ENCODE measurements at places on chromosomes 3 and 15.

DNA sequence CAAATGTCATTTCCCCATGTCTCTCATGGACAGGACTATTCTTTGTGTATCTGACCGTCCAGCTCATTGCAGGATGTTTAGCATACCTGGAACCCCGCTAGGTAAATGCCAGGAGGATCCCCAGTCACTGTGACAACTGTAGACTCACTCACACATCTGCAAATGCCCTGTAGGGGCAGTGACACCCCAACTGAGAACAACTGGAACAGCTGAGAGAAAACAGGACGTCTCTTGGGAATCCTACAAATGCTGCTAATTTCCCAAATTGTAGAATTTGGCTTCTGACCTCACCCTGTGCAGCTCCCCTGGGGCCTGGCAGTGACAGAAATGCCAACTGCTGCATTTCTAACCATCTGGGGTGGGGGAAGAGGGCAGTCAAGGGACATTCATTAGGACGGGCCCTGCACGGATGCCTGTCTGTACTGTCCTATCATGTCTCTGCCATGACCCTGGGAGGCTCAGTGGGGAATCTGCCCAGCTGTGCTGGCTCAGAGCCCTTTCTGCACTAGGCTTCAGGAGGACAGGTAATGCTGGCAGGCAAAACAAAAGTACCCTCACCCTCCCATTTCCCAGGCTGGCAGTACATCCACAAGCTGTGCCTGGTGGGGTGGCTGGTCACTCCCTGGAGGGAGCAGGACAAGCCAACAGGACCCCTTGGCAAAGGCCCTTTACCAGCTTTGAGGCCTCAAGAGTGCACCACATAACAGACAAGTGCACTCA lies 30.4 kb downstream of the RAB6B start:
- DNase-seq: no peak

DNA sequence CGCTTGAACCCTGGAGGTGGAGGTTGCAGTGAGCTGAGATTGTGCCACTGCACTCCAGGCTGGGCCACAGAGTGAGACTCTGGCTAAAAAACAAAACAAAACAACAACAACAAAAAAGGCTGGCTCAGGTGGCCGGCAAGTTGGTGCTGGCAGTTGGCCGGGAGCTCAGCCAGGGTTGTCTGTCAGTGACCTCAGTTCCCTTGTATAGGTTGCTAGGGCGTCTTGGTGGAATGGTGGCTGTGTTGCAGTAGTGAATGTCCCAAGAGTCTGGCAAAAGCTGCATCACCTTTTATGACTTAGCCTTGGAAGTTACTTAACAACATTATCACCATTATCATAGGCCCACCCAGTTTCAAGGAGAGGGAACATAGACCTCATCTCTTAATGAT lies 40.6 kb downstream of the ASB7 start:
- DNase-seq: no peak

- no peak for DNase-seq
Observed at GRCh38 chr3:23431764-23432163, 228.6 kb downstream of the UBE2E2 start.

DNA sequence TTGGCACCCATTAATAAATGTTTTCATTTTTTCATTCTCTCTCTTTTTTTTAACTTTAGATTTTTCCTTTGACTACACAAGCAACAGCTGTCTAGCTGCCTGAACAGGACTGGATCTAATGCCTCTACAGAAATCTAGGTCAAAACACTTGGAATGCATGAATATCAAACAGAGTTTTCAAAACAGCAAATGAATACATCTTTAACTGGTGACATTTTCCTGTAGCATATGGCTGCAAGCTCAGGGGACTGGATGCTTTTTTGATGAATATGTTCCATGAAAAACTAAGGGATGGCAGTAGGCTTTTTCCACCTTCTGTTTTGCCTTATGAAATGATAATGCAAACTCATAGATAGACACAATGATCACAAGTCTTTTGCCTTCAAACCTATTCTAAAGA lies 661.7 kb downstream of the MCTP2 start:
- no peak for DNase-seq

DNA sequence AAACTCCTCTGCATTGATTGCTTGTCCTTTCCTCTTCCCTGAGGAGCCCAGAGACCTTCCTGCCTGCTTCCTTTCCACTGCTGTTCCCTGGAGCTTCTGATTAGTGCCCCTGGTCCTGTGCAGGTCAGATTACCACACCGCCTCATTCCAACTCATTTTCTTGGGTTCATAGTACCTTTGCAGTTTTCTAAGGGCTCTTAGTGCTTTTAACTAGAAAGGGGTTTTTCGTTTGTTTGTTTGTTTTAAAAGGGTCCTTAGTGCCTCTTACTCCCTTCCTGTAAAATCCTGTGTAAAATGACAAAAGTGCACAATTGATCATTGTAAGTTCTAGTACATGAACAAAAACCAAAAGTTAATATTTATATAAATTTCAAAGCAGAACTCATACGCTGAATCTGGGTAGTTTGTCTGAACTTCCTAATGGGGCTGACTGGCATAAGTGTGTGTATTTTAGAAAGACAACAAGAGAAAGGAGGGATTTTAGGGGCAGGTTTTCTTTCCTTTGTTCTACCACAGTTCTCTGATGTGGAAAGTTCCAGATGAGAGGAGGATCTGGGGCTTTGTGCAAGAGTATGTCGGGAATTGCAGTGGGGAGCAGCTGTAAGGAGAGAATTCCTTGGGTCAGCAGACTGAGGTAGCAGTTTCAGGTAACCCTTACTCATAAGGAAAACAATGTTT lies 30.6 kb downstream of the SNRK start:
- DNase-seq: no peak

GRCh38 chr3:17175187-17175807 lies 290.5 kb downstream of the PLCL2 start:
- DNase-seq: no peak

GRCh38 chr15:98785807-98786621 lies 137.7 kb downstream of the IGF1R start:
- DNase-seq: no peak

GRCh38 chr3:106587551-106587950 lies 718.7 kb upstream of the CBLB start:
- no peak for DNase-seq

DNA sequence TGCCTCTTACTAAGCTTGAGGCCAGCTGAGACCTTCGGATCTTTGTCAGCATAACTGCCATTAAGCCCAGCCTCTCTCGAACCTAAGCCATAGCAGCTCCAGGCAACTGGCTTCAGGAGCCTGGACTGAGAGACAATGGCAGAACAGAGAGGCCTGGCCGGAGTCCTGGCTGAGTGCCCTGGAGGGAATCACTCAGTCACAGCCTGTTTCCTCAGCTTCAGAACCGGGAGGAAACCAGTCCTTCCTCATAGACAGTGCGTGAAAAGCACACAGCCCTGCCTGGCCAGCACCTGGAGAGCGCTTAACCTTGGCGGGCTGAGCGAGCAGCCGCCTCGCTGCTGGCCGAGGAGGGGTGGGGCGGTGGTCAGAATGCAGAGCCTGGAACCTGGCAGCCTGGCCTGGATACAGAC lies 21.6 kb downstream of the RNU5B-1 start:
- no peak for DNase-seq

DNA sequence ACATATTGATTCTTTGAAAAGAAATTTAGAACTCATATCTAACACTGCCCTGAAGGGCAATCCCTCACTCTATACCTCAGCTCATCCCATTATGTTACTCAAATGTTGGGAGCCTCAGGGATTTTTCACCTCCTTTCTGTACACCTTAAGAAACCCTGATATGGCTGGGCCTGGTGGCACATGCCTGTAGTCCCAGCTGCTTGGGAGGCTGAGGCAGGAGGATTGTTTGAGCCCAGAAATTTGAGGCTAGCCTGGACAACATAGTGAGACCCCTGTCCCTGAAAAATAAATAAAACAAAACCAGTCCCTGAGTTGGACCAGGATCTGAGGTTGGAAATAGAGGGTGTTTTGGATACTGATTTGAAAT lies 27.6 kb downstream of the NDUFB4 start:
- no peak for DNase-seq

GRCh38 chr3:178393146-178393545 lies 143.1 kb upstream of the KCNMB2 start:
- DNase-seq: no peak

DNA sequence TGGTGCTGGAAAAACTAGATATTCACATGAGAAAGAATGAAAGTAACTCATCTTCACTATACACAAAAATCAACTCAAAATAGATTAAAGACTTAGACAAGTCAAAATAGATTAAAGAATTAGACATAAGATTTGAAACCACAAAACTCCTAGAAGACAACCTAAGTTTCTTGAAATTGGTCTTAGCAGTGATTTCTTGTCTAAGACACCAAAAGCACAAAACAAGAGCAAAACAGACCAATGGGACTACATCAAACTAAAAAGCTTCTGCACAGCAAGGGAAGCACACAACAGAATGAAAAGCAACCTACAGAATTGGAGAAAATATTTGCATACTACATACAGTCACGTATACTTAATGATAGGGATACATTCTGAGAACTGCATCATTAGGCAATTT lies 6.5 kb upstream of the VPS39 start:
- no peak for DNase-seq

DNA sequence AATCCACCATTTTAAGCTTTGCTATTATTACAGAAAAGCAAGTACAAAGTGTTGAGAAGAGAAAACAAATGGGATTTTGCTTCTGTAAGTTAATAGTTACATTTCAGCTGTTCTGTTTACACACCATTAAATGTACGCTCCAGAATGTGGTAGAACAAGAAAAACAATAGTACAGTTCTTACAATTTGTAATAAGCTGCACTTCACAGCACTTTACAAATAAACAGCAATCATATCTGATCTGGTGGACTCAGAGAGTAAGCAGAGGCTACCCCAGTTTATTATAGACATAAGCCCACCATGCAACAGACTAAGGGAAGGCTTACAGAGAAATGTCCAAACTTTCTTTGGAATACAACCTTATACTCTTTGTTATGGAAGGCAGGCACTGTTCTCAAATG lies 126.4 kb downstream of the OXSM start:
- no peak for DNase-seq

DNA sequence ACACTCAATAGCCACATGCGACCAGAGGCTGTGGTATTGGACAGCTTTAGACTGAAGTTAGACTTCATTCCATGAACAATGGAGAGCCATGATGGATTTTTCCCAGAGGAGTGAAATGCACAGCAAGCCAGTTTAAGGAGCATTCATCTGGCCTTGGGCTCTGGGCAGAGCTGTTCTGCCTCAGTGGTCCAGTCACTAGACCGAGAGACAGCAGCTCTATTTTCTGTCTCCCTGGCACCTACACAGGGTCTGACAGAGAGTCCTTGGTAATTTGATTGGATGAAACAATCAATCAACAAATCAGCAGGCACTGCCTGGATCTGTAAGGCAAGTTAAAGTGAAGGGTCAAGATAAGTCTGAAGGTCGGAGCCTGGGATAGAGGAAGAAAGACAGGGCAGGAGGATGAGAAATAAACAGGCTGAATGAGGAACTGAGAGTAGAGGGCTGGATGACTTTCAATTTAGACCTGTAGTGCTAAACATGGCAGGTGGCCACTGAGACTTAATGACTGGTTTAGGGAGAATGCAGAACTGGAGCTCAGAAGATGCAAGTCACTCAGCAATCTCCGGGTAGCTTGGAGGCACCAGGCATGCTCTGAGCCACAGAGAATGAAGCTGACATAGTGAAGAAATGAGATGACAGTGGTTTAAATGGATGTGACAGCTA lies 98.5 kb upstream of the SLC25A36 start:
- DNase-seq: no peak
